ENCODE measurements at places on chromosomes 2 and 18.

DNA sequence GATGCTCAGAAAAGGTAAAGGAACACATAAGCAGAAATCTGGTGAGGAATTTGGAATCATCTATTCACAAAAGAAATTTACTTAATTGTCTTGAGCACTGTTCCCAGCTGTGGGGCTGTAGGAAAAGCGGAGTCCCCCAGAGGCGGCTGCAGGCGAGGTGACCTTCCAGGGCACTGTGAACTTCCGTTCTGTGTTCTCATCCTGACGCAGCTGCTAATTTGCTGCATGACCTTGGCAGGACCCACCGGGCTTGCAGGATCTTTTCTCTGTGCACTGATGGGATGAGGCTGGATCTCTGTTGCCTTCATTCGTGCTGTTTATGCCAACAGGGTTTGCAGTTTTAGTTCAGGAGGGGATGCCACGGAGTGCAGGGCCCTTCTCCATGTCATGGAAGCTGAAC, 301.9 kb upstream of the MYT1L start:
- no peak for DNase-seq

DNA sequence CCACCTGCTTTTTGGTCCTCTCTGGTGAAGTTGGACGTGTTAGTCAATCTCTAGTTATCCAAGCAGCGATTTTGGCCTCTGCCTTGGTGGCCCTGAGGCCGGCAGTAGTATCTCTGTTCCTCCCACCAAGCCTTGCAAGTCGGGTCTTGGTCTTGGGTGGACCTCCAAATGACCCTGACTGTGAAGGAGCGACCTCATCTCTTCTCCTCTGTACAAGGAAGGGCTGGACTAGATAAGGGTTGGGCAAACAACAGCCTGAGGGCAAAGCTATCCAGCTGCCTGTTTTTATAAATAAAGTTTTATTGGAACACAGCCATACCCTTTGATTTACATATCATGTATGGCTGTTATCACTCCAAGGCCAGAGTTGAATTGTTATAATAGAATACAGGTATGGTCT, 74.6 kb upstream of the FOSL2 start:
- DNase-seq, result no peak

- no peak for DNase-seq
These were observed 36.2 kb downstream of the HAT1 start for GRCh38 chr2:171958475-171958874.

DNA sequence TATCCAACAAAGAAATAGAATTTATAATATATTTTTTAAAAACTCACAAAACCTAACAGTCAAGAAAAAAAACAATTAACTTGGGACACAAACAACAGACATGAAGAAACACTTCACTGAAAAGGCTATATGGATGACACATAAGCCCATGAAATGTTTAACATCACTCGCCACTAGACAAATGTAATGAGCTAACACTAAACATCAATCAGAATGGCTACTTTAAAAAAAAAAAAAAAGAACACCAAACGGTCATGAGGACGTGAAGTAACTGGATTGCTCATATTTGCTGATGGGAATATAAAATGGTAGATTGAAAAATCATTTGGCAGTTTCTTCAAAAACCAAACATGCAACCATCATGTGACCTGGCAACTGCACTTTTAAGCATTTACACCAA, 97.3 kb upstream of the RGPD4 start:
- no peak for DNase-seq

DNA sequence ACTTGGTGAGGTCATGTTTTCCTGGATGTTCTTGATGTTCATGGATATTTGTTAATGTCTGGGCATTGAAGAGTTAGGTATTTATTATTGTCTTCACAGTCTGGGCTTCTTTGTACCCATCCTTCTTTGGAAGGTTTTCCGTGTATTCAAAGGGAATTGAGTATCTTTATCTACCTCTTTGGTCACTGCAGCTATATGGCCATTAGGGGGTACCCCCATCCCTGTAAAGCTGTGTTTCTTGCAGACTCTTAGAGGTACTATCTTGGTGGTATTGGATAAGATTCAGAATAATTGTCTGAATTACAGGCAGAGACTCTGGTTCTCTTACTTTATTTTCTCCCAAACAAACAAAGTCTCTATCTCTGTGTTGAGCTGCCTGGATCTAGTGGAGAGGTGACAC, 401.6 kb upstream of the FSIP2 start:
- no peak for DNase-seq

GRCh38 chr18:74550886-74551285, 16.6 kb downstream of the CNDP1 start:
- no peak for DNase-seq

- DNase-seq, result no peak
These were observed 25.7 kb upstream of the NCK2 start for GRCh38 chr2:105718846-105719481.

- no peak for DNase-seq
These were observed 8.2 kb upstream of the INPP1 start for GRCh38 chr2:190335225-190335559.

DNA sequence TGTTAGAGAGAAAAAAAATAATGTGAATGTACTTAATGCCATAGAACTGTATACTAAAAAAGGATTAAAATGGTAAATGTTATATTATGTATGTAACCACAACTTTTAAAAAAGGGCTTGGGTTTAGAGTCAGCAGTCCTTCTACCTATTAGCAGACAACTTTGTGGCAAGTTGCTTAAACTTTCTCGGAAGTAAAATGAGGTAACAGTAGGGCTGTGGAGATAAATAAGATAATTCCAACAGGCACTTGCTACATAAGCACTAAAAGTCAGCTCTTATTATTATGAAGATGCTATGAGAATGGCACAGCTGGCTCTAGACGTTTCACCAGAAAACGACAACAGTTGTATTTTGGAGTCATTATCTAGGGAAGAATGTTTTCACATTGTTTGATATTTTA, 31.3 kb downstream of the AAK1 start:
- no peak for DNase-seq

DNA sequence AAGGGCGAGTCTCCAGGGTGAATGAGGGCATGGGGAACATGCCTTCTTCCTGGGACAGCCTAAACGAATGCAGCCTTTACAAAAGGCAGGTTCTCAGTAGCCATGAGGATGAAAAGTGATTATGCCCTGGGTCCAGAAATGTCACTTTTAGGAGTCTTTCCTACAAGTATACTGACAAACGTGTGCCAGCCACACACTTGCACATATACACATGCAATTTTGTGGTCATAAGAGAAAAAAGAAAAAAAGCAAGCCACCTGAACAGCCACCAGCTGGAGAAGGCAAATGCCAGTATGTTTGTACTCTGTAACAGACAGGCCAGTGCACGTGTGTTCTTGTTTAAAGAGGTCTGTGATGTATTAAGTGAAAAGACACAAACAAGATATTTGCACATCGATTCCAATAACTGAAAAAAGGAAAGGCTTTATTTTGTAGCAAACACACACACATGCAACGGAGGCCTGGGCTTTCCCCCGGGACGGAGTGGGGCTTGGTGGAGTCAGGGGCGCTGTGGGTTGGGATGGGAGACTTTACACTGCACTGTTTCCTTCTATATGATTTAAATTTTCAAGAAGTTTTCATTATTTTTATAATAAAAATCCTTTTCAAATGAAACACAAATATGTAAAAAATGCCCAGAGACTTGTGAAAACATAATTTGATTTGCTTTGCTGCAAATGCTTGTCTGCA, 108.4 kb downstream of the FAM210A start:
- no peak for DNase-seq

GRCh38 chr18:23317975-23318675, 135.0 kb upstream of the RIOK3 start:
- no peak for DNase-seq

- no peak for DNase-seq
These were observed 272.2 kb downstream of the C1D start for GRCh38 chr2:67790622-67791021.

GRCh38 chr2:239370403-239370802, 30.4 kb downstream of the HDAC4 start:
- no peak for DNase-seq

- no peak for DNase-seq
These were observed 502.7 kb downstream of the RNF144A start for GRCh38 chr2:7419814-7420311.

GRCh38 chr2:144516411-144516980, 3.4 kb downstream of the ZEB2 start:
- DNase-seq, result no peak

GRCh38 chr2:138919120-138919747, 139.0 kb upstream of the NXPH2 start:
- DNase-seq, result no peak

DNA sequence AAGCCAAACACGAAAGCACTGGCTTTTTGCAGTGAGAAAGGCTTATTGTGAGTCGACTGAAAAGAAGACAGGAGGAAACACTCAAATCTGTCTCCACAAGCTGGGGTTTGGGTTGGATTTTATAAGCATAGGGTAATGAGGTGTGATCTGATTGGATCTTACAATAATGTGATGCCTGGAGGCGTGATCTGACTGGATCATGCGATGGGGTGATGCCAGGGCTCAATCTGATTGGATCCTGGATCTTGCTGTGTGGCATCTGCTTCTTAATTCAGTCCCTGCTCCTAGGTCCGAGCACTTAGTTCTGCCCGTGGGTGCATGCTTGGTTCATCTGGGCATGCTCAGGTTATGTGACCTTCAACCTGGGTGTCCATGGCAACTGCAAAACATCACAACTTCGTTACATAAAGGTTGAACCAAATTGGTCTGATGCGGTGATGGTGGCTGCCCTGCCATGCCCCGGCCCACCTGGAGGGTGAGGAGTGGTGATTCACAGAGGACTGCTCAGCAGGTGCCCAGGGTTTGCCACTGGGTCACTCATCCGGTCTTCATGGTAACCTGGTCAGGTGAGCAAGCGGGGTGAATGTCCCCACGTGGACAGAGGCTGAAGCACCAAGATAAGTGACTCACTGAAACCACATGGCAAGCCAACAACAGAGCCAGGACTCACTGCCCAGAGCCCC, 111.0 kb downstream of the KCNF1 start:
- DNase-seq, result no peak

DNA sequence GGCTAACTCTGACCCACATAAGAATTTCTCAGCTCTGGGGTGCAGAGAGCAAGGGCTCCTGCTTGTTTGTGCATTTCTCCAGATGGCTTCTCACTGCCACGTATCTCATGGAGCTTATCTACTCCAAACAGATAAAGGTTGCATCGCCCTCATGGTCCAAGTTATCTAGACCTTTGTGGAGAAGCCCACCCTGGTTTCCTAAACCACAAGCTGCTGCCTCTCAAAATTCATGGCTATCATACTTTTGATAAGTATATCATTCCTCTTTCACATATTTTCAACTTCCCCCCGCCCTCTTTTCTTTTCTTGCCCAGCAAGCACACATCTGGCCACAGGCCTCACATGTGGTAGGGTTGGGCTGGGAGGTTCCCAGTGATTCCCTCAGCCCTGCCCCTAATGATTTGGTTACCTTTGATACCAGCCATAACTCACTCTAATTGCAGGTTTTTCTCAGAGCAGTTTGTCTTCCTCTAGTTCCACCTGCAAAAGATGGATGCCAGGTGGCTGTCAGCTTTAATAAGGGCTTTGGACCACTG, 146.0 kb downstream of the RHBDD1 start:
- no peak for DNase-seq

- DNase-seq, result no peak
These were observed 44.5 kb downstream of the HS6ST1 start for GRCh38 chr2:128274218-128274617.

- no peak for DNase-seq
These were observed 262.1 kb downstream of the LPIN1 start for GRCh38 chr2:12008425-12009061.

DNA sequence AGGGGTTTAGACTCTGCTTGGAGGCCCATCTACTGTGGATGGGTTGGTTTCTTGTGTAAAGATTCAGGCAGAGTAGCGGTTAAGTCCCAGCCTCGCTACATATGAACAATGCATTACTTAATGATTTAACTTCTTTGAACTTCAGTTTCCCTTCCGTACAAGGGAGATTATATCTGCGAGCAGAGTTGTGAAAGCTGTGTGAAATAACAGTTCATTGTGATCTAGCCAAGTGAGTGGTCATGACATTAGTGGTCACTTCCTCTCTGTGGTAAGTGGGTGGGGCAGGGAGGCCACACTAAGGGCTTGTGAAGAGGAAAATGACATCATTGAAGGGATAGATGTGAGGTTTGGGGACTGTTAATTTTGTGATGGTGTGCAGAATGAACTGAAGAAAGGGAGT, 14.1 kb upstream of the MEX3C start:
- no peak for DNase-seq

GRCh38 chr18:42275138-42275535, 320.1 kb downstream of the PIK3C3 start:
- DNase-seq, result no peak

- no peak for DNase-seq
These were observed 3.3 kb downstream of the GPR39 start for GRCh38 chr2:132419941-132420340.

DNA sequence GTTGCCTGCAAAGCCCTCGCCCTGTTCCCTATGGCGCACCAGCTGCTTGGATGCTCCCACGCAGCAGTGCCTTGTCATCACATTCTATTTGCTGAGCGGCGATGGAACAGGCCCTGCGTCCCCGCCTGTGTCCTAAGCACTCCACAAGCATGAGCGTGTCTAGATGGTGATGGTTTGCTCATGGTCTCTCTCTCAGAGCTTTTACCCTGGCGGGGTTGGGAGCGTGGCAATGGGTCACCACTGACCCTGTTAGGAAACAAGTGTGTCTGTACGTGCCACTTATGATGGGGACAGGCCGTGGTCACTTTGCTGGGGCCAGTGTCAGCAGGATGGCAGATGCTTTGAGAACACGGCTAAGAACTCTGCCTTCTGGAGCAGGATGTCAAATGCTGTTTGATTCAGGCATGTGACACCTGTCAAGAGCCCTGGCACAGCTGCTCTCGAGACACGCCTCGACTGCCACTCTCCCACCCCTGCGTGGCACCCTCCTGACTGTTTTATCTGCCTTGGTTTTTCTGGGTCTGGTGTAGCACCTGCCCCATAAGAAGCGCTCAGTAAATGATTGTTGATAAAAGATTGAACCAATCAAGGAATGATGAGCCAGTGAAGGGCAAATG, 44.2 kb downstream of the RRM2 start:
- DNase-seq, result no peak

- DNase-seq, result no peak
These were observed 32.5 kb downstream of the R3HDM1 start for GRCh38 chr2:135563793-135564192.

- DNase-seq, result no peak
These were observed 70.4 kb downstream of the APLF start for GRCh38 chr2:68537809-68538208.

DNA sequence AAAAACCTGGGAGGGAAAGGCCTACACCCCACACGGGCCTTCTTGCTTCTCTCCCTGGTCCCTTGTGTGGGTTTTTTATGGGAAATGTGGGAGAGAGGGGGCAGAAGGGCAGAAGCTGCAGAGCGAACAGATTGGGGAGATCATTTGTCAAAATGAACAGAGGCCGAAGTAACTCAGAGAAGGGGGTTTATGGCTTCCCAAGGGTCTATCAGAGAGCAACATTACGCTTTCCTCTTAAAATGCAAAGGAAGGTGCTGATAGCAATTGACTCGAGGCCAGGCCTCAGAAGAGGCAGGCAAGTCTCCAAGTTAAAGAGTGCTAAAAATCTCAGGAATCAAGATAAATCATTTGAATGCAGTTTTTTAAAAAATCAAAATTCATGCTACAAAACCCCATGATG, 101.5 kb downstream of the SGPP2 start:
- no peak for DNase-seq

Data from AG09319 (cell line).